ENCODE measurements at places on chromosomes 12 and 14. TPM values are rescaled to one million over a fixed set of nuclear protein-coding genes. Genes with fewer than 3 reads are reported as not detected.

GRCh38 chr14:69042787-69043444 lies 63.8 kb upstream of the ACTN1 start:
- DNase-seq, result peak; percentile 61

- DNase-seq, result no peak
These were observed 5.6 kb downstream of the ATP2A2 start for GRCh38 chr12:110286623-110287022.

DNA sequence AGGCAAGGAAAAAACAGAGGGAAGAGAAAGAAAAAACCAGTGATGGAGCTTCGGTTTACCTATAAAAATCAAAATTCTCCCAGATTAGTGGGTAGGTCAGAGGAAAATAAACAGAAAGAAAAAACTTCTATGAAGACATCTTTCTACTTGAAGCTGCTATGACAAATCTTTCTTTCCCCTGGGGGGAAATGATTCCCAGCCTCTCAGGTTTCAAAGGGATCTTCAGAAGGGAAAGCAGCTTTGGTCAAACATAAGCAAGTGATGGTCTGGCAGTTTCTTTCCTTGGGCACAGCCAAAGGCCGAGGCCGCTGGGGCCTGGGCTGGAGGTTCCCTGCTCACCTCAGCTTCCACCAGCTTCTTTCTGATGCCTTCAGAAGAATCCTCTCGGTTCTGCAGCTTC lies 104.5 kb downstream of the PRKAB1 start:
- no peak for DNase-seq

GRCh38 chr12:102372087-102372486 lies 108.3 kb downstream of the IGF1 start:
- DNase-seq, result no peak

- no peak for DNase-seq
These were observed 18.8 kb downstream of the C12orf43 start for GRCh38 chr12:120997448-120997847.

DNA sequence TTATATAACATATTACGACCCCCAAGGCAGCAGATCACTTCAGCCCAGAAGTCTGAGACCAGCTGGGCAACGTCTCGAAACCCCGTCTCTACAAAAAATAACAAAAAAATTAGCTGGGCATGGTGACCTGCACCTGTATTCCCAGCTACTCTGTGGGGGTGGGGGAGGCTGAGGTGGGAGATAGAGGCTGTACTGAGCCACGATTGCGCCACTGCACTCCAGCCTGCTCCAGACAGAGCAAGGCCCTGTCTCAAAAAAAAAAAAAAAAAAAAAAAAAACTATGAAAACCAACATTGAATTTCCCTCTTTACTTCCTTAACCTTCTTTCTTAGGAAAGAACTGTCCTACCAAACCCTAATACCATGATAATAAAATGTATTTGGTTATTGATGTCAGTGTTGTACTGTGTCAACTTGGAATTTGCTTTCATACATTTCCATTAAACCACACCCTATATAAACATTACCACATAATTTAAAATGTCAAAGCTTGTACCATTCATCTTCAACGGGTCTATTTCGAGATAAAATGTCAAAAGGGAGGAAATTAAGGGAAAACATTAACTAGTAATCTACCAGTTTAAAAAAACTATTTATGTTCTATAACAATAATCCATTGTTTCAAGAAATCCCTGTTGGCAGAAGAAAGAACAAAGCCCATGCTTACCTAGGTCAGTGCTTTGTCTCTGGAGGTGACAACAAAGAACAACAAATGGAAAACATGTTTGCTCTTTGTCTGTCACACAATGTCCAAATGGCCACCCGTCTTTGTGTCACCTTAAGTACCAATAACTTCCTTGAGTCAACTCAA lies 17.4 kb downstream of the GALNT4 start:
- DNase-seq, result no peak

The CRIP1 gene
- 32.8 TPM for total RNA-seq

The ESPL1 gene
- total RNA-seq, result 0.33 TPM

The RNASE3 gene
- not detected for total RNA-seq

The SIX6 gene
- total RNA-seq, result not detected
